ENCODE measurements at places on chromosomes 1 and 21. TPM values are rescaled to one million over a fixed set of nuclear protein-coding genes. Genes with fewer than 3 reads are reported as not detected.

Gene RGS16
- not detected for total RNA-seq

Gene SNRNP40
- 1.8 TPM for total RNA-seq

Gene RPAP2
- total RNA-seq, result 7.9 TPM

Gene MFN2
- total RNA-seq, result 68.0 TPM

DNA sequence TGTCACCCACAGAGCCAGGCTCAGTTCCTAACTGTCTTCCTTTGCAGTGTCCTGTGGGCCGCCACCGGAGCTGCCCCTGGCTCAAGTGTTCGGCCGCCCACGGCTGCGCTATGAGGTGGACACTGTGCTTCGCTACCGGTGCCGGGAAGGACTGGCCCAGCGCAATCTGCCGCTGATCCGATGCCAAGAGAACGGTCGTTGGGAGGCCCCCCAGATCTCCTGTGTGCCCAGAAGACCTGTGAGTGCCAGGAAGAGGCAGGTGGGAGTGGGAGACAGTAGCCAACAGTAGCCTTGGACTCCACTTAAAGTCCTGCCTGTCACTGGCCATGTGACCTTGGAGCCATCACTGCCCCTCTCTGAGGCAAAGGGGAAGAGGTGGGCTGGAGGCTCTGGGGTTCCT lies 16.6 kb downstream of the BCAN start:
- no peak for DNase-seq

DNA sequence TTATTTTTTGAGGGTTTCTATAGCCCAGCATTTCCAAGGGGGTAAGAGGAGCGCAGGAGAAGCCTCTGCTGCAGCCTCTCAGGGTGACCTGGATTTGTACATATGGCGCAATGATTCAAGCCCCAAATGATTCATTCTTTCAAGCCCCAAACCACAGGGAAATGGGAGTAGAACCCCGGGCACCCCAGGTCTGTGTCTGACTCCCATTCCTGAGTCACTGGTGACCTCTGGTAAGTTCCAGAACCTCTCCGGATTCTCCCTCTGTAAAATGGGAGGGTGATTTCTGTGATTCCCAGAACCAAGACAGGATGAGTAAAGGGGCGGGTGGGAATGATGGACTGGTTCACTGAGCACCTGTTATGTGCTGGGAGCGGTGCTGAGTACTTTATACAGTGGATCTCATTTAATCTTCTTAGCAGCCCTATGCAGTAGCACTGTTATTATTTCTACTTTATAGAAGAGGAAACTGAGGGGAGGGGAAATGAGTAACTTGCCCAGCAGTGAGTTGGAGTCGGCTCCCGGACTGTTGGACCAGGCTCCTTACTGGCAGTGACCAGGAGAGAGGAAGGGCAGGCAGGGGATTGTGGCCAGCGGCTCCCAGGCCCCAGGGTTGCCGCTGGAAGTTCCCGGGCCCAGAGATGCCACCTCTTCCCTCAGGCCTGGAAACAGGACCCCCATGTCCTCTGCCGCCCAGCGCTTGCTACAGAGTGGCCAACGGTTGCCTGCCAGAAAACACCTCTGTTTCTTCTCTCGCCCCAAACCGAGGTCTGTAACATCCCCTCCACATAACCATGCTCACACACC lies 20.3 kb upstream of the SLC26A9 start:
- DNase-seq, result no peak

Gene LCE6A
- total RNA-seq, result not detected

GRCh38 chr1:85245891-85246290 lies 13.6 kb downstream of the C1orf52 start:
- DNase-seq, result no peak

DNA sequence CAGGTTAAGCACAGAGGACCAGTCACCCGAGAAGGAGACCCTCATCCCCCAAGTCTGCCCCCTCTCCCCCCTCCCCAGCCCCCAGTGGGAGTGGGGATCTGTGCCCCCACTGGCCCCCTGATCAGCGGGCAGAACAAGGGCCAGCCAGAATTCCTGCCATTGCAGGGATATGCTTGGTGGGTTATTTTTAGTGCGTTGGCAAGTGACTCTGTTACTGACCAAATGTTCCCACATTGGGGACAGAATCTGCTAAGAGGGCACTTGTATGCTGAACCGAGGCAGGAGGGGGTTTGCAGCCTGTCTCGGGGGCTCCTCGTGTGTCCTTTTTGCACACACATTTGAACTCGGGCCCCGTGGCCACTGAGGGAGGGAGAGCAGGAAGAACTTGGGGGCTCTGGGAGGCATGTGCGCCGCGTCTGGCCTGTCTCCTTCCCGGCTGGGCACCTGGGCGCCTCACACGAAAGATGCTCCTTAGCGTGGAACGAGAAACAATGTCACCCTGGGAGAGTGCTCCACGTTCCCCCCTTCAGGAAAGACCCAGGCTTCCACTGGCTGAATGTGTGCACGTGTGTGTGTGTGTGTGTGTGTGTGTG lies 66.4 kb upstream of the CASZ1 start:
- DNase-seq, result no peak

- DNase-seq, result no peak
Measured at GRCh38 chr21:44738621-44739020, 27.2 kb upstream of the TSPEAR start.

GRCh38 chr1:96362623-96363022 lies 359.0 kb upstream of the PTBP2 start:
- no peak for DNase-seq

GRCh38 chr1:154178911-154179811 lies 12.7 kb downstream of the TPM3 start:
- peak; percentile 51 for DNase-seq

Gene TRIM45
- 0.89 TPM for total RNA-seq

Gene FLVCR1
- total RNA-seq, result 19.1 TPM

DNA sequence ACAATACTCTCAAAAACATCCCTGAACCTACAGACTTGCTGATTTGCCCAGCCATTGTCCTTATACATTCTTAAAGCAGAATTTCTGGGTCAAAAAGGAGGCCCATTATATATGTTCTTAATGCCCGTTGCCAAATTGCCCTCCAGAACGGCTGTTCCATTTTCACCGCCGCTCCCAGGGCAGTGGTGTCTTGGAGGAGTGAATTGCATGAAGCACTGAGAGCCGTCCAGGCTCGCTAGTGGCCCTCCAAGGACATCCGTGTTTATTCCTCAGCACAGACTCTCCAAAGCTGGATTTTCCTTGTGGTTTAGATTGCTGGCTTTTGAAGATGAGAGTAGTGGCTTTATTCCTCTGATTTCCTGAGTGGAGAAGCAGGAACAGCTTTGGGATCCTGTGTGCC lies 68.8 kb downstream of the FHAD1 start:
- DNase-seq, result no peak

GRCh38 chr21:24705201-24705600 lies 902.1 kb downstream of the MRPL39 start:
- no peak for DNase-seq

Gene KCNK2
- not detected for total RNA-seq

Gene CCDC17
- not detected for total RNA-seq

DNA sequence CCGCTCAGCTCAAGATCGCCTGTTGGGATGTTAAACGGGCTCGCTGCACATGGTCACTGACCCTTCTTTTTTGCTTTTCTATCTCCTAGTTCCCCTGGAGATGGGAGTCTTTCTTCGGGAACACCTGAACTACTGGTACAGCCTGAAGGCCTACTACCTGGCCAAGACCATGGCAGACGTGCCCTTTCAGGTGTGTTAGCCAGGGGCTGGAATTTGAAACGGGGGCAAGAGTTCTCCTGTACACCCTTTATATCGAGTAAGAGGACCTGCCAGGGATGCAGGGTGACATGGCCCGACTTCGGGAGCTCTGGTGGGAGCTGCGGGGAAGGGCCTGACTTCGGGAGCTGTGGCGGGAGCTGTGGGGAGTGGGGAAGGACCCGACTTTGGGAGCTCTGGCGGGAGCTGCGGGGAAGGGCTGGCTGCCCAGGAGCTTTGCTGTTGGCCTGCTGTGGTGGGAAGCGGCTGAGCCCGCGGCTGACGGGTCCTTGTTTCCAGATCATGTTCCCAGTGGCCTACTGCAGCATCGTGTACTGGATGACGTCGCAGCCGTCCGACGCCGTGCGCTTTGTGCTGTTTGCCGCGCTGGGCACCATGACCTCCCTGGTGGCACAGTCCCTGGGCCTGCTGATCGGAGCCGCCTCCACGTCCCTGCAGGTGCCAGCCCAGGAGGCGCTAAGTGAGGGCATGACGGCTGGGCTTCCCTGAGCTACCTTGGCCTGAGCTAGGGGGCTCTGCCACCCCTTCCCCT lies 24.0 kb downstream of the TFF3 start:
- DNase-seq, result no peak

DNA sequence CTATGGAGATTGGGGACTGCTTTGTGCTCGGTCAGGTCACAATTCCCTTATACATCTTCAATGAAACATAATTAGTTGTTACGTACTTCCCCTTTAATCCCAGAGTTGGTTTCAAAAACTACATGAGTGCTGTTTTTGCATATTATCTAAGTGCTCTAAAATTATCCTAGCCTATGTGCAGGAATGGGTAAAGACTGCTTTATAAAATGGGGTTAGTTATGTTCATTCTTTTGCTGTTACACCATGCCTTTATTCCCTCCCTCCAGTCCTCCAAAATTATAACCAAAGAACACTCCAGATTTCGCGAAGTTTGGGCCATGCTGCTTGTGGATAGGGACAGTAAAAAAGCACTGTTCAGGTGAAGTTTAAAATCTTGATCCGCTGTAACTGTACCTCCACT lies 173.9 kb upstream of the SNX7 start:
- DNase-seq, result no peak

- DNase-seq, result no peak
Measured at GRCh38 chr1:199724049-199724448, 303.5 kb upstream of the NR5A2 start.

GRCh38 chr1:45508295-45509151 lies 8.4 kb downstream of the MMACHC start:
- no peak for DNase-seq

DNA sequence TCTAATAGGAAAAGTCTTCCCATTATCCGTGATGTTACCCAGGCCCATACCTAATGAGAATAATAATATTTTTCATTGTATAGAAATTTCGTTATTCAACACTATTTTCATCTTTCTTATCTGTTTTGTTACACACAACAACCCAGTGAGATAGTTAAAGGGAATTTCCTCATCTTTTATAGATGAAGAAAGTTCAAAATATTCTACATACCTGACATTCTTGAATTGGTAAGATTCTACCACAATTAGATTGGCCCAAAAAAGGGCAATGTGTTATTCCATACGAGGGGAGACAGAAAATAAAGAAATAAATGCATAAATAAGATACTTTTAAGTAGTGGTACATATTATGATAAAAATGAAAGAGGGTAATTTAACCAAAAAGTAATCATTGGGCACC lies 405.5 kb upstream of the ADAMTS5 start:
- DNase-seq, result no peak

Gene TRPM2
- 10.3 TPM for total RNA-seq

DNA sequence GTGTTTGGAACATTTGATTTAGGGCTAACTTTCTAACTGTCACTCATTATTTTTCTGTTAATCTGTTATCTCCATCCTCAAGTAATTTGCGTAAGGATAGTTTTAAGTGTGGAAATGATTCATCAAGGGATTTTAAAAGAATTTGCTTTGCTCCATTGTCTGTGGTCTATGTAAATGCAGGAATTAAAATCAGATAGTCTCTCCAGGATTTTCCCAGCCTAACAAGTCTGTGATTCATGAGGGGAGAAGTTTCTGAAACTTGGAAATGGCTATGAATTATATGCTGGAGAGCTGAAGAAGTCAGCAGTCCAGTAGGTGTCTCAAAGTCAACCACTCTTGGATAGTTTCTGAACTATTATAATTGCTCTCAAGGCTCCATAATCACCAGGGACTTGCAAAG lies 264.5 kb downstream of the MRPL39 start:
- no peak for DNase-seq

- DNase-seq, result no peak
Measured at GRCh38 chr1:54396261-54396933, 9.8 kb downstream of the SSBP3 start.

Gene RHCE
- total RNA-seq, result not detected

Gene NIT1
- total RNA-seq, result 20.9 TPM

DNA sequence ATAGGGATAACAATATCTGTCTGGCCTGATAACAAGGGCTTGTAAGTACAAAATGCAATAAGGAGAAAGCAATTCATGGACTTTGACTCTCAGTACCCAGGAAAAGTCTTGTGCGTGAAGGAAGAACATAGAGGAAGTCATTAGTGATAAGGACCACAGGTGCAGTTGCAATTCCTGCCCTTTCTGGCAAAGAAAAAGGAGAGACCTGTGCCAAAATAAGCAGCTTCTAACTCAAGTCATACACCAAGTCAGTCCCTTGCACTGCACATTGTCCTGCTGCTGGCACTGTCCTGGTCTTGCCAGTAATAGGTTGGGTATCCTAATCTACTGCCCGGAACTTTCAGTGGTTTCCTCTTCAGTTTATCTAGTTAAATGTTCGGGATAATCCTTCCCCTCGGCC lies 14.8 kb upstream of the SOD1 start:
- no peak for DNase-seq

- DNase-seq, result no peak
Measured at GRCh38 chr21:43691086-43691795, 27.7 kb upstream of the PDXK start.

GRCh38 chr1:58841455-58841854 lies 57.6 kb upstream of the JUN start:
- no peak for DNase-seq

DNA sequence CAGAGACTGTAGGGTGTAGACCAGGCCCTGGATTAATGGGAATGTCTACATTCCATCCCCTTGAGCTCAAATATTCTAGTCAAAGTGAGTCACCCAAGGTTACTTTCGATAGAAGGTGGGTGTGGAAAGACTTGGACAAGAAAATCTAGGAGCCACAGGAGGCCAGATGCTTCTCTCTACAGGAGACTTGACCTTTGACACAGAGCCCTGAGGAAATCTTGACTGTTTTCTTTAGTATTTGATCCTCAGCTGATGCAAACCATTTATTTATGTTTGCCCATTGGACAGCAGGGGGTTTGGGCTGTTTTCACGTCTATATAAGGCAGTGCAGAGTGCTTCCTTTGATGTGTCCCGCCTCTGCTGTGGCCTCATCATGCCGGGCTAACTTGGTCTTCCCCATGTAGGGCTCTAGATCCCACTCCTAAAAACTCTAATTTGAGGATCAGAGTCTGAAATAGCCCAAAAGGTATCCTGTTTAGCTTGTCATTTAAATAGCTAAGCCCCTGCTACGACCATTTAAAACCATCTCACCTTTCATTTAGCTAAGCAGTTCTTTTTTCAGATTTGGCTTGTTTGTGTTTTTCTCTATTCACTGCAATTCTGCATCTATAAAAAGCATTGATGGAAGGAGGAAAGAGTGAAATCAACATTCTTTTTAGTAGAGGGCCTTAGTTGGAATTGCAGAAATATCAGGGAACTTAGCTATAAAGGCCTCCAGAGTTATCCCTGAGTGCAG lies 15.5 kb upstream of the MAP3K7CL start:
- no peak for DNase-seq

- DNase-seq, result no peak
Measured at GRCh38 chr1:218433744-218434143, 88.6 kb downstream of the TGFB2 start.

Gene EEIG2
- total RNA-seq, result 33.2 TPM

DNA sequence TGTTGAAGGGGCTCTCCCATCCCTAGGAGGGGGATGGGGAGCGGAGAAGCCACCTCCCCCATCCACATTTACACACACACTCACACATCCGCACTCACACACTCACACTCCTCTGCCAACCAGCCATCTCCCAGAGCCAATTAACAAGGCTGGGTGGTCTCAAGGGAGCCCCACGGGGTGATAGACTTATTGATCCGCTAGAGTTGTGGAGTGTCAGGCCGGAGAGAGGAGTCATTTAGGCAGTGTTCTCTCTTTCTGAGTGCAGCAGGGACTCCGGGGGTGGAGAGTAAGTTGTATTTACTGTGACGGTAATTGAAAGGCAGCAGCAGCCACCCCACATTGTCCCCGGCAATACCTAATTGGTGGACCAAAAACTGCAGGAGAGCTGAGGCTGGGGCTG lies 61.6 kb downstream of the KLHDC7A start:
- no peak for DNase-seq

GRCh38 chr1:14788080-14788479 lies 189.6 kb downstream of the KAZN start:
- DNase-seq, result peak; percentile 36
